RKO (cell line): ENCODE measurements at places on chromosomes 12 and 14.

DNA sequence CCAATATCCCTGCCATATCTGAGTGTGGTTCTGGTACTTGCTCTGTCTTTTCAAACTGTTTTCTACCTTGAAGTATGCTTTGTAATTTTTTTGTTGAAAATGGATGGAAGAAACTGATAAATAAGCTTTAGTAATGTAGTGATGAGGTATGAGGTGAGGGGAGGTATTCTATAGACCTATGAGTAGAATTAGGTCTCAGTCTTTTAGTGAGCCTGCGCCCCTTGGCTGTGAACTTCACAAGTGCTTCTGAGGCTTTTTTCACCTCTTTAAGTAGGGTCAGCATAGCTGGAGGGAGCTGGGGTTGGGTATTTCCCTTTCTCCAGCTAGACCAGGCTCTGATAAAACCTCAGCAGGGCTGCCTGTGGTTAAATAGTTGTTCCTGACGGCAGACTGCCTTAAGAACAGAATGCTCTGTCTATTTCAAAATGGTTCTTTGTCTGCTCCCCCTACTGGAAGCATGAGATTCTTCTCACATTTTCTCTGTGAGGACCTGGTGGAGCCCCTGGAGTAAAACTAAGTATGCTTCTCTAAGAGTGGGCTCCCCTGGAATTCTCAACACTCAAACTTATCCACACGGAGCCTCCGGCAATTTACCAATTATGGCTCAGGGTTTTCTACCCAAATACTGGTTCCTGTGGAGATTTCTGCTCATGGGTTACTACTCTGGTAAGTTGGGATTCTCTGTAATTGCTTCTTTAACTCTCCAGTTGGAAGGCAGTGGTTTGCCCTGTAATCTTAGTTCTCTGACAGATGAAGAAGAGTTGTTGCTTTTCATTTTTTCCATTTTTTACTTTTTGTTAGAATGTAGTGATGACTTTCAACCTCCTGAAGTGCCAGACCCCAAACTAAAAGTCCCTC, 13.1 kb downstream of the KRT5 start:
- DNase-seq = peak; percentile 58

DNA sequence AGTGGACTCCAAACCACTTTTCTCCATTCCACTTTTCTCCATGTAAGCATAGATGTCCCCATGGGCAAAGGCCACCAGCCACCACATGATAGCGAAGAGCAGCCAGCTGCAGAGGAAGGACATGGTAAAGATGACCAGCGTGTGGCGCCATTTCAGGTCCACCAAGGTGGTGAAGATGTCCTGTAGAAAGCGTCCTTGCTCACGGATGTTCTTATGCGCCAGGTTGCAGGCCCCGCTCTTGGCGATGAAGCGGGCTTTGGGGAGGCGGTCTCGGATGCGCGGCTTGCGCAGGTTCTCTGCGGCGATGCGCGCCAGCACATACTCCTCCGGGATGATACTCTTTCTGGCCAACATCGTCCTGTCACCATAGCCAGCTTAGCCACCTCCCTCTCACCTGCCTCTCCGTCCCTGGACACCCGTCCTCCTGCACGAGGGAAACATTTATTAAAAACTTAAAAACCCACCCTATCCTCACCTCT, 1.2 kb downstream of the KCNJ8 start:
- DNase-seq = no peak

- no peak for DNase-seq
Measured at GRCh38 chr12:106125351-106126095, 13.2 kb downstream of the NUAK1 start.

GRCh38 chr12:29241821-29242591, 92.9 kb downstream of the FAR2 start:
- peak; percentile 86 for DNase-seq
